Ecto neural progenitor cell (in vitro differentiated cells): ENCODE measurements at places on chromosomes 4 and X.

DNA sequence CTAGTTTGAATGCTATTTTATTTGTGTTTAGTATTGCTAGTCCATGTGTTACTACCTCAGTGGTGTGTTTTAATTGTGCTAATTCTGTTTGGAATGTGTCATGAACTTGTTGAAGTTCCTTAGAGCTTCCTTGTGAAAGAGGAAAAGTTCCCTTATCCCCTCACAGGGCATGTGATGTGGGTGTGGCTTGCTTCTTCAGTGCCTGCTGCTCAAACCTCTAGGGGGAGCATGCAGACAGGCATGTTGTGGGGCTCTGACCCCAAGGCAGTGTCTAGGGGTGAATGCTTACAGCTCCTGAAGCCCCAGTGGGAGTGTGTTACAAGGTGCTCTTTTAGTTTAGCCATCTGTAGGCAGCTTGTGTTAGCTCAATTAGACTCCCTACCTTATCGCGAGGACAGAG, 86.5 kb downstream of the MAGED4 start:
- DNase-seq: no peak

DNA sequence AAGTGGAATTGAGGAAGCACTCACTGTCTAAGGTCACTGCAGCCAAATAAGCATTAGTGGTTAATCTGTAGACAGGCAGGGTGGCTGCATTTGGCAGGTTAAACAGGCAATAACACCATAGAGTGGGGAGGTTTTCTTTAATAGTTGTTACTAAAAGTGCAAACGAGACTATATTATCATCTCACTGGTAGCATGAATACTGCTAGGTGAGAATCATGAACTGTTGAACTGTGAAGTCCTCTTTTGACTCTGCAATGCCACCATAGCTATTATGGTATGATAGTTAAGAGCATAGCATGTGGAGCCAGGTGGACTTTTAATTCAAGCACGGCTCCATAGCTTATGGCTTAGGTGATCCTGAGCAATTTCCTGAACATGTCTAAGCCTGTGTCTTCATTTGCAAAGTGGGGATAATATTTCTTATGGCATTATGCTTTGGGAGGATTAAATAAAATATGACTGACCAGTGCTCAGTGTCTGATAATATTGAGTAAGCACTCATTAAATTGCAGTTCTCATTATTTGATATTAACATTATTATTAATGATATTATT, 235.6 kb upstream of the HHIP start:
- no peak for DNase-seq

DNA sequence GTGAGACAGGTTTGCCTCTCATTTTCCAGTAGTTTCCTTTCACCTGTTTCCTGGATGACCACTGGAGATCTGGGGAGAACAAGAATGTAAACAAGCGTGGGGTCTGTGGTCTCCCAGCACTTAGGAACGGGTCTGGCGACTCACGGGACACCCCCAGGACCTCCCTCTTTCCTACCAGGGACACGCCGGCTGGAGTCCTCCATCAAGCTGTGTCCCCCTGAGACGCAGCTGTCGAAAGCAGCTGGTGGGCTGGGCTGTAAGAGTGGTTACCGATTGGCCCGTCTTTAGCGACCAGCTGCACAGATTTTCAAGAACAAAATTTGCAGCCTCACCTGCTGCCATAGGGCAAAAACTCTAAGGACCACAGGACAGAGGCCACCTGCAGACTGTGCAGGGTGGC, 11.9 kb downstream of the LRPAP1 start:
- DNase-seq: no peak

- DNase-seq: no peak
These were observed 141.7 kb downstream of the HHIP start for GRCh38 chr4:144787365-144788258.

GRCh38 chr4:152973629-152974467, 37.7 kb downstream of the FHDC1 start:
- no peak for DNase-seq

DNA sequence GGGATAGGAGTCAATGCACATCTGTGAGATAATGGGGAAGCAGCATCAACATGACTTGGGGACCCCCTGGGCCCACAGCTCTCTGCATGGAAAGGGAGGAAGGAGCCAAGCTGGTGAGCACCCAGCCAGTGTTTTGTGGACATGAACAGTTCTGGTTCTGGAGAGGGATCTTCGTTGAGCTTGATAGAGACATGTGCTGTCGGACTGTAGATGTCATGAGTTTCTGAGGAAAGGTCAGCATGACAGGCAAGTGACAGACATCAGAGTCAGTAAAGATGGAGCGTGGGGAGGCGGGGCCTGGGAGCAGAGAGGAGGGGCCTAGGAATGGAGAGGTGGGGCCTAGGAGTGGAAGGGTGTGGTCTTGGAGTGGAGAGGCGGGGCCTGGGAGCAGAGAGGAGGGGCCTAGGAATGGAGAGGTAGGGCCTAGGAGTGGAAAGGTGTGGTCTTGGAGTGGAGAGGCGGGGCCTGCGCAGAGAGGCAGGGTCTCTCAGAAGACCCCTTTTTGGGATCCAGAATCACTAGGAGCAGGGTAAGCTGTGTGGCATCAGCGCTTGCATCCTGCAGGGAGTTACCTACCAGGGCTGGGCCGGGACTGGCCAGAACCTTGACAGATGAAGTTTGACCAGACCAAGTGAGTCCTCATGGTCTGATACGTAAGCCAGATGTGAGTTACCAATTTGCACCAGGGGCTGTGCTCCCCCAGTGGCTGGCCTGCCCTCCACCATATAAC, 33.7 kb downstream of the PIGG start:
- DNase-seq: no peak

GRCh38 chrX:15903186-15903681, 48.6 kb upstream of the AP1S2 start:
- DNase-seq: no peak

DNA sequence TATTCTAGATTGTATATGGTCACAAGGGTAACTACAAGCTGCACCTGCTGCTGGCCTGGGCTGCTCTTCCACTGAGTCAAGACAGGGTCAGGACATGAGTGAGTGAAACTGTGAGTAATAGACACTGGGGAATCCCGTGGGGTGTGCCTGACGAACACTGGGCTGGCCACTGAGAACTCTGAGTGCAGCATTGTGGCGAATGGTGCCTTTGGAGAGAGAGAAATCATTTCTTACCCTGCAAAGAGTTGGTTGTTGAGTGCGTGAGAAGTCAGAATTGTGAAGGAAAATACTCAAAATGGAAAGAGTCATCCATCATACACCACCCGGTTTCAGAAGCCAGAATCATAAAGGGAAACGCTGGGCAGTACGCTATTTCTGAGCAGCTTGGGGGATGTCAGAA, 43.1 kb upstream of the LSM6 start:
- no peak for DNase-seq

GRCh38 chr4:124212815-124213630, 499.5 kb downstream of the ANKRD50 start:
- DNase-seq: no peak
